Stimulated activated CD4-positive, alpha-beta T cell treated with anti-CD3 and anti-CD28 coated beads, Interleukin-15, amount 100 ng/mL, for 48 hours (primary cell): ENCODE measurements at places on chromosomes 5 and 9.

GRCh38 chr5:27015758-27016157 is 22.6 kb downstream of the CDH9 start:
- no peak for DNase-seq

- no peak for DNase-seq
These were observed 245.8 kb downstream of the SPATA31D1 start for GRCh38 chr9:82234160-82234943.

- DNase-seq: no peak
These were observed 36.8 kb upstream of the COL5A1 start for GRCh38 chr9:134604834-134605233.

- no peak for DNase-seq
These were observed 2.6 kb upstream of the UAP1L1 start for GRCh38 chr9:137074657-137075274.

DNA sequence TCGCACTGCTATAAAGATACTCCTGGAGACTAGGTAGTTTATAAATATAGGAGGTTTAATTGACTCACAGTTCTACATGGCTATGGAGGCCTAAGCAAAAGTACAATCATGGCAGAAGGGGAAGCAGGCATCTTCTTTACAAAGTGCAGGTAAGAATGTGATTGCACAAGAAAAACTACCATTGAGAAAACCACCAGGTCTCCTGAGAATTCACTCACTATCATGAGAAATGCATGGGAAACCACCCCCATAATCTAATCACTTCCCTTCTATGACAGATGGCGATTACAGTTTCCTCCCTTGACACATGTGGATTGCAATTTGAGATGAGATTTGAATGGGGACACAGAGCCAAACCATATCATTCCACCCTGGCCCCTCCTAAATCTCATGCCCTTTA is 121.2 kb upstream of the ST8SIA4 start:
- no peak for DNase-seq

DNA sequence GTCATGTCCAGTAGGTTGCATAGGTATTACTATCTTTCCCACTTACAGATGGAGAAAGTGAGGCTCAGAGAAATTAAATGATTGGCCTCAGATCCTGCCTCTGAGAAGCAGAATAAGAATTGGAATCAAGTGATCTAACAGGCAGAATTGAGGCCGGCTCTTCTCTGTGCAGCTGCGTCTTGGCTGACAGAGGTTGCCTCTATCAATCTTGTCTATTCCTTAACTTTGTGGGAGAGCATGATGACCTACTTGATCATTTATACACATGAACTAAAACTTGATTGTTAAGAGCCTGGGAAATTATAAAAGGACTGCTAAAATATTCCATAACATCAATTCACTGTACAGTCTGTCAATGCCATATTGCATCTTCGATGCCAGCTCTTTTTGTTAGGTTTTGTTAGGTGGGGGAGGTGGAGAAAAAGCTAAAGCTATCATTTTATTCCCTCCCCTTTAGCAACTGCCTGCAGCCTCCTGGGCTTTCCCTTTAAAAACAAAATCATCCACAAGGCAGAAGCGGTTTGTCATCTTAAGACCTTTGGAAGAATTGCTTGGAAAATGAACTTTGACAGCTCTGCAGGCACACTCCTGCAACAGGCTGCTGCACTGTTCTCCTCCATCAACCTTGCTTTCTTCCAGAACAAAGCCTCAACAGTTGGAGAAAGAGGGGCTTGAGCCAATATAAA is 247.4 kb downstream of the SMARCA2 start:
- no peak for DNase-seq

GRCh38 chr5:157677931-157678330 is 6.6 kb downstream of the C5orf52 start:
- DNase-seq: no peak

GRCh38 chr5:124519396-124519795 is 227.0 kb downstream of the ZNF608 start:
- no peak for DNase-seq

GRCh38 chr9:4139196-4139595 is 160.7 kb downstream of the GLIS3 start:
- DNase-seq: no peak
